ENCODE measurements at places on chromosomes 11 and 22.
A peak's percentile ranks its signal among the peaks of the same experiment; 100 is the strongest.

DNA sequence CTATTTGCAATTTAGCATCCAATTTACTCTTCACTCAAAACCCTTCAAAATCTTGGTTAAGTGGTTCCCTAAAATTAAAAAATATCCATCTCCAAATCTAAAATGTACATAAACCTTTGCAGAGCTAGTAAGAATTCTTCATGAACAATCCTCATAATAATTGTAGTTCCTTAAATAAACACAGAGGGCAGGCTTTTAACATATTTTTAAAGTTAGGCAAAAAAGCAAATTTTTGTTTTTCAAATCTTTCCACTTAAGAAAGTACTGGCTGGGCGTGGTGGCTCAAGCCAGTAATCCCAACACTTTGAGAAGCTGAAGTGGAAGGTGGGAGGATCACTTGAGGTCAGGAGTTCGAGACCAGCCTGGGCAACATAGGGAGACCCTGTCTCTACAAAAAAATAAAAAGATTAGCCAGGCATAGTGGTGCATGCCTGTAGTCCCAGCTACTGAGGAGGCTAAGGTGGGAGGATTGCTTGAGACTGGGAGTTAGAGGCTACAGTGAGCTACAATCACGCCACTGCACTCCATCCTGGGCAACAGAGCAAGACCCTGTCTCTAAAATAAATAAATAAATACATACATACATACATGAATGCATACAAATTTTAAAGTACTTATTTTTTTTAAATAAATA, 25.1 kb upstream of the PLAAT3 start:
- DNase-seq = no peak

- DNase-seq = no peak
These were observed 656.8 kb downstream of the TBC1D22A start for GRCh38 chr22:47419239-47419638.

DNA sequence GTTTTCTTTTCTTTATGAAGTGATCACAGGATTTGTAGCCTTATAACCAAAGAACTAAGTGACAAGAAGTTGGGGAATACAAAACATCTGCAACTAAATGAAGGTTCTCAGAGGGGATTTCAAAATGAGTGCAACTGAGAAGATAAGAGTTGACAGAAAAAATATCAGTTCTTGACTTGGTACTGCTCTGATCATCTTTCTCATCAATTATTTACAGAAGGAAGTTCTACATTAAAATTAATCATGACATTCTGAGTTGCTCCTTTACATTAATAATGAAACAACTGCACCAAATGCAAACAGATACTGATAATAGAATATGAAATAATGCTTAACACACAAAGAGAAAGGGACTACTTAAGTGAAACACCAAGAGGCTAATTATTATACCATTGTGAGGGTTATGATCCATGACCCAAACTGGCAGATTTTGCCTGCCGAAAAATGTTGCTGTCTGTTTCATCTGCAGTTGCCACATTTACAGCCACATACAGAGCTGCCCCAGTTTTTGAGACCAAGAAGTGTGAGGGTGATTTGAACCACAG, 561.9 kb upstream of the ANO5 start:
- no peak for DNase-seq

GRCh38 chr22:39078329-39078728, 1.3 kb downstream of the APOBEC3G start:
- DNase-seq = no peak

GRCh38 chr11:126072141-126072741, 9.6 kb upstream of the CDON start:
- no peak for DNase-seq

DNA sequence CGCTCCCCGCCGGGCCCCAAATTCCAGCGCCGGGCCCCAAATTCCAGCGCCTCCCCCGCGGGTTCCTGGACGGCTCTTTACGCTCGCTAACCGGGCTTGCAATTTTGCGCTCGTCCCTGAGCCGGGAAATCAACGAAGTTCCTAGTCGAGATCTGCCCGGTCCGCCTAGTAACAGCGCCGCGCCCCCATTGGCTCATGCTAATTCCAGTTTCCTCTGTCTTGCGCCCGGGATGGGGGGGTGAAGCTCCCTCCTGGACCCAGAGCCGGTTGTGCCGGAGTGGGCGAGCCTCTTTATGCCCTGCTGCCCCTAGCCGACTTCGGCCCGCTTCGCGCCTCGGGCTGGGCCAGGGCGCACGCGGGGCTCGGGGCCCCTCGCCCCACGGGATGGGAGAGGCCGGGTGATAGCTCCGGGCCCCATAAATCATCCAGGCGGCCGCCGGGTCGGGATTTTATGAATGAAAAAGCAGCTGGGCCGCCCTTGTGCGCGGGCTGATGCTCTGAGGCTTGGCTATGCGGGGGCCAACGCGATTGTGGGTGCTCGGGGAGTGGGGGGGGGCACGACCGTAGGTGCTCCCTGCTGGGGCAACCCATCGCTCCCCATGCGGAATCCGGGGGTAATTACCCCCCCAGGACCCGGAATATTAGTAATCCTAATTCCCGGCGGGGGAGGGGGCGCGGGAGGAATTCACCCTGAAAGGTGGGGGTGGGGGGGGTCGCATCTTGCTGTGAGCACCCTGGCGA, 1.8 kb upstream of the CCND1 start:
- peak; percentile 76 for DNase-seq

- DNase-seq = peak; percentile 9
These were observed 621.1 kb downstream of the OPCML start for GRCh38 chr11:132911186-132911585.

DNA sequence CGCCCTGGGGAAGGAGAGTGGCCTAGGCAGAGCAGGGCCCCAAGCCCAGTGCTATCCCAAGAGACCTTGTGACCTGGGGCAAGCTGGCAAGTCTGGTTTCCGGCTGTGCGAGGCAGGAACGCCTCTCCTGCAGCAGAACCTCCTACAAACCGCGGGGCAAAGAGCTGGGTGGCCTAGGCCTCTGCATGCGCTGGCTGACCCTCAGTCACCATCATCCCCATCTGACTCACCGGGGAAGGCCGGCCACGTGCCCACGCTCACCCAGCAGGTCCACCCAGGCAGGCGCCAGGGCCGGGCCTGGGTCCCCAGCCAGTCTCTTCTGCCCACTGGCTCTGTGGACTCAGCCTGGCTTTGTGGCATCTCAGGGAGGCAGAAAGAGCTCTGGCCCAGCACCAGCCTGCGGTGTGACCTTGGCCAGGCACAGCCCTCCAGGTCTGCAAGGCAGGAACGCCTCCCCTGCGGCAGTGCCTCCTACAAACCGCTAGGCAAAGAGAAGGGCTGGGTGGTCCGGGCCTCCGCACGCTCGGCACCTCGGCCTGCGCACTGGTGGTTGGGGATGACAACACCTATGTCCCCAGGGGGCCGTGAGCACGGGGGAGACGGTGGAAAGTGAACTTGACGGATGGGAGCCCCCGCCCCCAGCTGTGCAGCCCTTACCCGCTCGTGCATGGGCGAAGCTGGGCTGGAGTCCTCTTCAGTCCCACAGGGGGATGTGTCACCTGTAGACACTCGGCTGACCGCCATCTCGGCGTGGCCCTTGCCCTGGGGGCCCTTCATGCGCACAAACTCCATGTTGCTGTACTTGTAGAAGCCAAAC, 38.2 kb downstream of the KIAA0930 start:
- DNase-seq = no peak

GRCh38 chr11:100013011-100013410, 674.1 kb upstream of the ARHGAP42 start:
- no peak for DNase-seq

DNA sequence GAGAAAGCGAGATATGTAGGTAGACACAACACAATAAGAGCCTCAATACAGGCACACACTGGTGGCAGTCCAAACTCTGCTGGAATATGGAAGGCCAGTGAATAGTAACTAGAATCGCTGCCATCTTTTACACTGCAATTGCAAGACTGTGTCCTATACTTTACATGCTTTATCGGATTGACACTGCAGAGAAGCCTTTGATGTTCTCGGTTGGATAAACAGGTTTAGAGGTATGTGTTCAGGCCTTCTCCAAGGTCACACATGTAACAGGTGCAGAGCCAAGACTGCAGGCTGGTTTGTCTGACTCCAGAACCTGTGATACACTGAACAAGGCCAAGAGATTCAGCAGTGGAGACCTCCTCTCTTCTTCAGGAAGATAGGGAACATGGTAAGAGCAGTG, 5.1 kb downstream of the SAA1 start:
- DNase-seq = no peak

DNA sequence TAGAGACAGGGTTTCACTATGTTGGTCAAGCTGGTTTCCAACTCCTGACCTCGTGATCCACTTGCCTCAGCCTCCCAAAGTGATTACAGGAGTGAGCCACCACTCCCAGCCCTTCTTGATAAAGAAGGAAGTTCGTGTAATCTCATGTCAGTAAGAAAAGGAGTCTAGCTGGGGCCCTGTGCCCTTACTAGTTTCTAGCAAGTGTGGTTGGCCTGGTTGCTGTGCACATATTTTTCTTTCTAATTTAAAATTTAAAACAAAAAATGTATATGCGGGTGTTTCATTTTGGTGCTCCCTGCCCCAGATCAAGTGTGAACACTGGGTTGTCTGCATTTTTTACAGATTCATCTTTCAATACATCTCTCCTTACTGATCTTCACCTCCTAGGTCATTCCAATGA, 770.8 kb upstream of the TENM4 start:
- no peak for DNase-seq

- no peak for DNase-seq
These were observed 41.5 kb upstream of the CARD18 start for GRCh38 chr11:105181100-105181499.

GRCh38 chr11:30902929-30903328, 316.8 kb upstream of the MPPED2 start:
- DNase-seq = no peak

GRCh38 chr22:23237841-23238240, 57.5 kb downstream of the BCR start:
- DNase-seq = no peak

- no peak for DNase-seq
These were observed 266.7 kb upstream of the B3GAT1 start for GRCh38 chr11:134678744-134679143.

DNA sequence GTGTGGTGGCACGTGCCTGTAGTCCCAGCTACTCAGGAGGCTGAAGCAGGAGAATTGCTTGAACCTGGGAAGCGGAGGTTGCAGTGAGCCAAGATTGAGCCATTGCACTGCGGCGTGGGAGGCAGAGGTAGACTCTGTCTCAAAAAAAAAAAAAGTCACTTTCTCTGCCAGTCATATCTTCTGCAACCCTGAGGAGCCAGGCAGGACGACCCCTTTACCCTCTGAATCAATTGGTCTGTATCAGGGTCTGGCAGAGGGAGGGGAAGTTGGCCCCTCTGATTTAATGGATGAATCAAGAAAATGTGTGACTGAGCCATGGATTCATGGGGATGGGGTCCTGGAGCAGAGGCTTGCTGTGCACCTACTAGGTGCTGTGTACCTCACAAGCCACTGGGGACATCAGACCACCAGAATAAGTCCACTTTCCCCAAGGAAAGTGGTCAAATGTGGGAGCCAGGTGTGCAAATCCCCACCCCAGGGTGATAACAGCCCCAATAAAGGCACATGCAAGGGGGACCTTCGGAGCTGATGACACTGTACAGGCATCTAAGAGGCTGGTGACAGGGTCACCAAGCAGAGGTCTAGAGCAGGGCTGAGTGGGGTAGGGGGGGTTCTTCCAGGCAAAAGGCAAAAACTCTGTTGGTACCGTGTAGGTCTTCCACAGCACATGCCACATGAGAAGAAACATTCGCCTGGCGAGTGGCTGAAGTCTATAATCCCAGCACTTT, 29.0 kb downstream of the TXN2 start:
- no peak for DNase-seq

DNA sequence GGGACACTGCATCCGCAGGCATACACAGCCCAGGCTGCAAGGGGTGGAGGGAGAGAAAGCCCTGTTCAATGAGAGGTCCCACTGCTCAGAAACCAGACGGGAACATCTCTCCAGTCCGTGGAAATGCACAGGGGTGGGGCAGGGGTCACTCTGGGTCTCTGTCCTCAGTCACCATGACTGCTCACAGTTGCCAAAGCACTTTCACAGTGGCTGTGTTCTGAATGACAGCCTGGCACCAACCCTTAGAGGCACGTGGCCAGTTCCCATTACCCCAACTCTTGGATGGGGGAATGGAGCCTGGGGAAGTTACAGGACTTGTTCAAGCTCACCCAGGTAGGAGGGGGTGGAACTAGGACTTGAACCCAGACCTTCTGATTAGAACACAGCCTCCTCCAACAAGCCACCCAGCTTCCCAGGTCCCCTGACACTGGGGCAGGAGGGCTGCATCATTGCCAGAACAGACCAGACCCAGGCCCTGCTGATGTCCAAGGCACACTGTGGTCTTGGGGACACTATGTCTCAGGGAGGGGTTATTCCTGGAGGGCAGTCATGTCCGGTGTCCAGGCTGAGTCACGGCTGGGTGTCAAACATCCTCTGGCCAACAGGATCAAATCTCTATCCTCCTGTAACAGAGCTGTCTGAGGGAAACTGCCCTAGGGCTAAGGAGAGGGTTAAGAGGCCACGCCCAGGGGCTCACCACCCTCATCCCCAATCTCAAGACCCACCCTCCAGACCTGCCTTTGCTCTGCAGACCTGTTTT, 8.2 kb downstream of the ZNF70 start:
- DNase-seq = no peak

DNA sequence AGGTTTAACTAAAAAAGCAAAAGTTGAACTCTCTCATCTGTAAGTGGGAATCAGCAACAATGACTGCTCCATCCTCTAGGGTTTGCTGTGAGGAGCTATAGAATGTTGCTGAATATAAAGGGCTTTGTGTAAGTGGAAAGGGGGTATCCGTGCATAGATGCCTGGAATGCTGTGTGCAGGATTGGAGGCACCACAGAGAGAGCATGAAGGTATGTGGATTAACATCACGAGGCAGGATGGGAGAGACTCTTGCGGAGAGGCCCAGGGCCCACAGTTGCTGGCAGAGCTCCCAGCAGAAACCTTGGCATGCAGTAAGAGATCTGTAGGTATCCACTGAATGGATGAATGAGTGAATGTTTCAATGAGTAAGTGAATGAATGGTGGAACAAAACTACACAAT, 298.7 kb upstream of the DDI1 start:
- no peak for DNase-seq

GRCh38 chr11:100719362-100719761, 32.3 kb downstream of the ARHGAP42 start:
- peak; percentile 47 for DNase-seq
